ENCODE measurements at places on chromosomes 11 and 22. TPM values are rescaled to one million over a fixed set of nuclear protein-coding genes. Genes with fewer than 3 reads are reported as not detected.

The PLAAT4 gene
- 4.2 TPM for total RNA-seq

The TIMM10B gene
- total RNA-seq = 44.7 TPM

The KCNQ1 gene
- total RNA-seq = 0.25 TPM

The ZNF280B gene
- 1.1 TPM for total RNA-seq

The CNIH2 gene
- total RNA-seq = 0.25 TPM

The MOGAT2 gene
- not detected for total RNA-seq

The GLB1L3 gene
- total RNA-seq = not detected

The GAL3ST1 gene
- 0.11 TPM for total RNA-seq

The OR56A3 gene
- total RNA-seq = not detected

The IFITM10 gene
- 0.89 TPM for total RNA-seq

The KREMEN1 gene
- total RNA-seq = 6.6 TPM

The TFIP11 gene
- total RNA-seq = 40.1 TPM

The CCT8L2 gene
- total RNA-seq = not detected

The SHANK2 gene
- 2.8 TPM for total RNA-seq

The OR6A2 gene
- total RNA-seq = 0.37 TPM

The OR10A2 gene
- not detected for total RNA-seq

The HBB gene
- total RNA-seq = not detected

The GLYATL2 gene
- total RNA-seq = 1.4 TPM

The TUT1 gene
- 7.0 TPM for total RNA-seq

The FAM111B gene
- total RNA-seq = 22.4 TPM

The CARD18 gene
- not detected for total RNA-seq

The TTC36 gene
- total RNA-seq = 0.22 TPM

The GPHA2 gene
- not detected for total RNA-seq

The FOLR2 gene
- not detected for total RNA-seq

The P2RY6 gene
- total RNA-seq = 0.12 TPM

The ANO5 gene
- 0.44 TPM for total RNA-seq

The SULT4A1 gene
- not detected for total RNA-seq

The PES1 gene
- total RNA-seq = 104 TPM

The SERPIND1 gene
- not detected for total RNA-seq

The WDR74 gene
- total RNA-seq = 68.5 TPM

The UPK3A gene
- not detected for total RNA-seq

The MRGPRE gene
- not detected for total RNA-seq

The PTPRCAP gene
- 0.44 TPM for total RNA-seq

The FGF4 gene
- total RNA-seq = not detected

The KDM4D gene
- total RNA-seq = 1.4 TPM

The JAM3 gene
- 86.5 TPM for total RNA-seq

The CARD10 gene
- total RNA-seq = 1.2 TPM

The ALKBH8 gene
- 21.4 TPM for total RNA-seq

The FXYD6 gene
- total RNA-seq = 0.37 TPM

The UPB1 gene
- not detected for total RNA-seq

The C11orf42 gene
- total RNA-seq = not detected

The OR8D1 gene
- under 0.01 TPM for total RNA-seq

The MS4A1 gene
- not detected for total RNA-seq

The PLEKHB1 gene
- 2.5 TPM for total RNA-seq

The CD6 gene
- not detected for total RNA-seq

The ARHGEF12 gene
- 109 TPM for total RNA-seq

The PDGFD gene
- 1.4 TPM for total RNA-seq

The CLDN5 gene
- total RNA-seq = 1.1 TPM

The USH1C gene
- not detected for total RNA-seq

The RAB30 gene
- 11.6 TPM for total RNA-seq

The ME3 gene
- 32.4 TPM for total RNA-seq

The A4GALT gene
- total RNA-seq = 1.8 TPM

The DDI1 gene
- not detected for total RNA-seq

The OR52I1 gene
- total RNA-seq = not detected

The ZBTB16 gene
- total RNA-seq = under 0.01 TPM

The SYT13 gene
- not detected for total RNA-seq

The MS4A6E gene
- total RNA-seq = not detected

Measured in uterine smooth muscle cell (primary cell).